ENCODE measurements at places on chromosomes 4 and X.
A peak's percentile ranks its signal among the peaks of the same experiment; 100 is the strongest.

DNA sequence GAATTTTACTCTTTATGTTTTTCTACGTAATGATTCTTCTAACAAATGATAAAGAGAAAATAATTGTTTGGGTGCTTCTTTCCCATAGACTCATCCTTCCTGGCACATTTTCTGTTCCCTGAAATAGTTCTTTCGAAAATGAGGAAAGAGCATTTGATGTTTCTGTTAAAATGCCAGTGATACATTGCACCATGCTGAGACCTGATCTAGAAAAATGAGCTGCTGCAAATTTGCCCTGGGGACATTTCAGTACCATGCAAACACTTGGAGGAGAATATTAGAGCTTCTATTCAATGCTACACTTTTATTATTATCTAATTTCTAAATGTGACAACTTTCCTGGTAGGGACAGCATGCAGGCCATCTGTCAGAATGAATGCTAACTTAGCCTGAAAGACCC is 83.3 kb downstream of the C4orf33 start:
- DNase-seq, result no peak

- no peak for DNase-seq
Observed at GRCh38 chrX:75893281-75893680, 108.2 kb upstream of the MAGEE2 start.

GRCh38 chr4:170068438-170069128 is 21.2 kb downstream of the AADAT start:
- DNase-seq, result no peak

DNA sequence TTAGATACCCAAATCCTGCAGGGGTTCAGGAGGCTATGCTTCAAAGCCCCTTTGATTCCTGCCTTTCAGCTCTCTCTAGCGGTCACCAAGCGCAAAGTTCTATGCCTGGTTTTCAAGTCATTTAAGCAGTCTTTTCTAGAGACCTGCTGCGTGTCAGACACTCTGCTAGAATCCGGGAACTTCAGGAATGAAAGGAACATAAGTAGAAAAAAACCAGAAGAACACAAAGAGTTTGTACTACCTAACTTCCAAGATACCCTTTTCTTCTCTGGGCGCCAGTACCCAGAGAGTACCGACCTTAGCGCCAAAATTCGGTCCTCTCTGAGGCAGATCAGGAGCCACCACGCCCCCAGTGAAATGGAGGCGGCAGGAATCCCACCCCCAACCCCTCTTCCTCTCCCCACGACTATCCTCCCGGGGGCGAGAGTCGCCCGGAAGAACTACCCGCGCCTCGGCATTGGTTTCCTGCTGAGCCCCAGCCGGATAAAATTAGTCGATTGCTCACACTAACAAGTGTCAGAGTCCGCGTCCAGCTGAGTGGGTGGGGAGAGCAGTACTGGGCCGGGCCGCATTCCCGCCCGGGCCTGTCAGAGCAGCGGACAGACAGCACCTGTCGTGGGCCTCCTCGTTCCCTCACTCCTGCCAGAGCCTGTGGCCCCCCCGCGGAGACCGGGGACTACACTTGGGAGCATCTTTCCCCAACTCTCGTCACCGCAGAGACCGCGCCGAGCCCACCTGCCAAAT is 78.8 kb downstream of the RLIM start:
- peak; percentile 35 for DNase-seq

- no peak for DNase-seq
Observed at GRCh38 chrX:101785142-101785541, 125.5 kb upstream of the ARMCX2 start.

GRCh38 chr4:98482503-98482846 is 175.9 kb downstream of the TSPAN5 start:
- no peak for DNase-seq

GRCh38 chr4:60201052-60201673 is 999.0 kb upstream of the ADGRL3 start:
- DNase-seq, result no peak

DNA sequence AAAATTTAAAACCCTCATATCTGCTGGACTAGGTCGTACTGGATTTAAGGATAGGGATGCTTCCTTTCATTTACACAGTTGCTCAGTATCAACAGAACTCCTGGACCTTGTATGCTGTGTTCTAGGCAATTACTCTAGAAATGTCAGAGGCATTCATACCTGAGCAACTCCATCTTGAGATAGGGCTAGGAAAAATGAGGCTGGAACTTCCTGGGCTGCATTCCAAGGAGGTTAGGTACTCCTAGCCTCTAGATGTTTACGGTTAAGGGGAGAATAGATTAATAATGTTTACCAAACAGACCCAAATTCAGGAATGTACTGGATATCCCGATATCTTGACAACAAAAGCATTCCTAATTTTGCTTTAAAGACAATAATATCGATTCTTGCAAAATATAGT is 84.7 kb upstream of the NLGN4X start:
- no peak for DNase-seq

- DNase-seq, result no peak
Observed at GRCh38 chr4:24527371-24527770, 57.0 kb downstream of the DHX15 start.

DNA sequence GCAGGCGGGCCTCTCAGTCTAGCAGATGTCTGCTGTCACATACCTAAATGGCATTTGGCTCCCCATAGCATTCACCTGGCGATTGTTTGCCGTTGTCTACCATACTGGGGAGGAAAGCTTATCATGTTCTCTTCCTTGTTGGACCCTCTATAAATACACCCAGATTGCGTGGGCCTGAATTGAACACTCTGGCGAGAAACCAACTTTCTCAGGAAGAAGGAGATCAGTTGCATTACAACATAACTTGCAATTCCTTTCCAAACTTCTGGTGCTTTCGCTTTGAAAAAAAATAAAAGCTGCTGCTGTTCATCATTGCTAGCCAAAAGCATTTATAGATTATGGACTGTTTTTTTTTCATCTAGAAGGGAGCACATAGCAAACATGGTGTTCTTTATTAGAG is 230.0 kb upstream of the GPC4 start:
- DNase-seq, result no peak

DNA sequence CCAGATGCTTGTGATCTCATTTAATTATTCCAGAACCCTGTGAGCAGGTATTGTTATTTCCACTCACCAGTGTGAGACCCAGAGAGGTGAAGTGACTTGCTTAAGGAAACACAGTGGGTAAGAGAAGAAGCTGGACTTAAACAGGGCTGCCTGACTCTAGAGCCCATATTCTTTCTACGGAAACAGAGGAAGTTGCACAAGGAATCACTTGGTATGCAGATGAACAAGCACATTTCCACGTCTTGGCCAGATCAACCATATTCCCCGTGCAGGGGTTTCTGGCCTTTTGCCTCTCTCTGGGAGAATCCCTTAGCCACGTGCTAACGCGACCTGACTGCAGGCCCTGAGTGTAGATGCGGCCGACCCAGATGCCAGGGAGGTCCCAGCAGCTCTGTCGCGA is 195.5 kb upstream of the ATP6AP2 start:
- DNase-seq, result no peak

- DNase-seq, result no peak
Observed at GRCh38 chrX:115021121-115021520, 3.7 kb upstream of the IL13RA2 start.

DNA sequence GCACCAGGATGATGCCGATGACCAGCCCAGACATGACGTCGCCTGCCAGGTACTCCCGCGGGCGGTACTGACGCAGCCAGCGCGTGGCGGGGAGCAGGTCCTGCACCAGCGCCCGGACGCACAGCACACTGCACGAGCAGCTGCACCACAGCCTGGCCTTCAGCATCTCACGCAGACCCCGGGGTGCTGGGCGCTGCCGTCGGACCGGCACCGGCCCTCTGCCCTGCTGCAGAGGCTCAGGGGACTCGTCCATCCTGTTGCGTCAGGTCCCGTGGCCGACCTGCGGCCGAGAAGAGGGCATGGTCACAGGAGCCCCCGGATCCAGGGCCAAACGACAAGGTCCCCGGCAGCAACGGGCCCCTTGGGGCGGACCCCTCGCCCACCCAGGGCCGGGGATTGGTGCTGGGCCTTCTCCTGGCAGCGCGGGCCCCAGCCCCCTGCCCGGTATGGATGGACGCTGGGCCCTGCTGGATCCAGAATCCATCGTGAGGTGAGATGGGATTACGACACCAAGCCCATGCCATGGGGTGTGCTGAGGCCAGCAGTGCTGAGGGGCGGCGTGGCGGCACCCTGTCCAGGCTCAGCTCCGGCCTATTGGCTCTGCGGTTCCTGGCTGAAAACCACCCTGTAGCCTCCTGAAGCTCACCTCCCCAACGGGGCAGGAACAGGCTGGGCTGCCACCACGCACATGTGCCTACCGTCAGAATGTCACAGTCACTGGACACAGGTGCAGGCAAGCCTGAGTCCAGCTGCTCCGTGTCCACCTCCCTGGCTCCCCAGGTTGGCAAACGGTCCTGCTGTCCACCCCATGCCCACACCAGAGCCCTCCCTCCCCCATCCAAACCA is 1.5 kb downstream of the SLC26A1 start:
- DNase-seq, result no peak

DNA sequence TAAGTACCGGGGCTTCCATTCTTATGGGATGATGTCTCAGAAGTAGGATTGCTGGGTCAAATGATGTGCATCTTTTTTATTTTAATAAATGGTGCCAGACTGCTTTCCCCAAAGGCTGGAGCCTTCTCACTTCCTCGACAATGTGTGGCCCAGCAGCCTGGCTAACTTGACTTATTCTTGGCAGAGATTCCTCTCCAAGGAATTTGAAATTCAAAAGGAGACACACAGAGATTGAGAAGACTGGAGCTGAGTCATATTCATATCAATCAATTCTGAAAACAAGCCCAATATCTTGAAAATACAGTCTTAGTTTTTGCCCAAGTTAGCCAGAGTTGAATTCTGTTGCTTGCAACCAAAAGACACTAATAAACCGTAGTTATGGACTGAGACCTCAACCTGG is 10.8 kb upstream of the PJA1 start:
- no peak for DNase-seq

DNA sequence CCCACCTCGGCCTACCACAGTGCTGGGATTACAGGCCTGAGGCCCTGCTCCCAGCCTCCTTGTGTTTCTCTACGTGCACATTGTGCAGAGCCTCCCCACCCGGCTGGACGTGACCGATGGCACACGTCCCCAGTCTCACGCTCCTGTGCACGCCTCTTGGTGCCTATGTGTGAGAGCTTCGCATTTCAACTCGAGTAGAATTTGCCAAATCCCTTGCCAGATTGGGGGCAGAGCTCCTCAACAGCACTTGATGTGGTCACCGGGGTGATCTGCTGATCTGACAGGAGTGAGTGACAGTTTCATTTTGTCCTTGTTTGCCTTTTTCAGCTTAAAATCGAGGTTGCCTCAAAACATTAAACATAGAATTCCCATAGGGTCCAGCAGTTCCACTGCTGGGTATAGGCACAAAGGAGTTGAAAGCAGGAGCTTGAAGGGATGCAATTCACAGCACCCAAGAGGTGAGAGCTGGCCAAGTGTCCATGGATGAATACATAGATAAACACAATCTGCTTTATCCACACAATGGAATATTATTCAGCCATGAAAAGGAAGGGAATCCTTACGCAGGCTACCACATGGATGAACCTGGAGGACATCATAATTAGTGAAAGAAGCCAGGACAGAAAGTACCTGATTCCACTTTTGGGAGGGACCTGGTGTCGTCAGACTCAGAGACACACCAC is 17.6 kb downstream of the TMEM187 start:
- no peak for DNase-seq

DNA sequence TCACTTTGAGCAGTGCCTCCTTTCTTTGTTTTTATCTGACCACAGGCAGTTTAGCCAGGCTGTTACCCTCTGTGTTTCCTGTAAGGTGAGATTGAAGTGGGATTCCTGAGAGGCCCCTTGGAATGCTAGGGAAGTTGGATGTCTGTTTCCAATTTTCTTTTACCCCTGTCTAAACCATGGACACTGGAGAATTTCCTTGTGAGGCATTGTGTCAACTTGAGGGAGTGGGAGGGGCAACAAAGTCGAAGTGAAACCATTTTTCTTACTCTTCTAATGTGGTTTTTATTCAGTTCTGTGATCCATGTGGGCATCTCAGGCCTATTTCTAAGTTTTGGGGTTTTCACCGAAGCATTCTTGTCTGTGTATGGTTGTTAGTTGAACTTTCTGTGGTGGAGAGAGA is 296.1 kb upstream of the UGT8 start:
- DNase-seq, result no peak

DNA sequence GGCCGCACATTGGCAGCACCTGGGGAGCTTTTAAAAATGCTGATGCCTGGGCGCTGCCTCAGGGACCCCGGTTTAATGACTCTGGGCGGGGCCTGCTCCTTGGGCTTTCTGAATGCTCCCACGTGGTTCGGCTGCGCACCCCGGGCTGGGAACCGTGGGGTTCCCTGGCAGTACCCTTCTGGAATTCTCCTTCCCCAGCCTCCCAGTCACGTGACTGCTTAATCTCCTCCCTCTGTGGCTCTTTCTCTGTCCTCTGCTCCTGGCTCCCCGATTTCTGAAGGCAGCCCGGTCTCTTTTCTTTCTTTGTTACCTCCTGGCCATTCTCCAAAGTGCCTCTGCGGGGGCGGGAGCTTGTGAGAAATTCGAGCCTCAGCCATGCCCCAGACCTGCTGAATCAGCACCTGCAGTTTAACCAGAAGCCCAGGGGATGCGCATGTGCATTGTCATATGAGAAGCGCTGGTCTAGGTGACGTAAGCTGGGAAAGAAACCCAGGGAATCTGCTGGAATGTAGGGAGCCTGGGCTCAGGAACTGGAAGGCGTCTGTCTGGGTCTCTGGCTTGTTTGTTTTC is 16.6 kb downstream of the CLCN4 start:
- no peak for DNase-seq

DNA sequence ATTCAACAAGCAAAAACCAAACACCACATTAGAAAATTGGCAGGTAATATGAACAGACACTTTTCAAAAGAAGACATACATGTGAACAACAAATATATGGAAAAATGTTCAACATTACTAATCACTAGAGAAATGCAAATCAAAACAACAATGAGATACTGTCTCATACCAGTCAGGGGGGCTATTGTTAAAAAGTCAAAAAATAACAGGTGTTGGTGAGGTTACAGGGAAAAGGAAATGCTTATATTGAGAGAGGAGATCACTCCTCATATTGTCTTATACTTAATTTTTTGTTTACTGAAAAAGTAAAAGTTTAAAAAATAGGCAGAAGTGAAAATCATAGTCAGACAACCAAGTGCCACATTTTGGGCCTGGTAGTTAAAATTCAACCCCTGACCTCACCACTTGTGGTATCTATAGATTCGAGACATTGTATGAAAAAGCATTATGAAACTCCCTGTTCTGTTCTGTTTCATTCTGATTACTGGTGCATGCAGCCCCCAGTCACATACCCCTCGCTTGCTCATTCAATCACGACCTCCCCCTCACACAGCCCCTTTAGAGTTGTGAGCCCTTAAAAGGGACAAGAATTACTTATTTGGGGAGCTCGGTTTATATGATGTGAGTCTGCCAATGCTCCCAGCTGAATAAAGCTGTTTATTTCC is 153.7 kb upstream of the FGF16 start:
- no peak for DNase-seq

- DNase-seq, result no peak
Observed at GRCh38 chr4:76755756-76756155, 142.2 kb downstream of the SOWAHB start.

DNA sequence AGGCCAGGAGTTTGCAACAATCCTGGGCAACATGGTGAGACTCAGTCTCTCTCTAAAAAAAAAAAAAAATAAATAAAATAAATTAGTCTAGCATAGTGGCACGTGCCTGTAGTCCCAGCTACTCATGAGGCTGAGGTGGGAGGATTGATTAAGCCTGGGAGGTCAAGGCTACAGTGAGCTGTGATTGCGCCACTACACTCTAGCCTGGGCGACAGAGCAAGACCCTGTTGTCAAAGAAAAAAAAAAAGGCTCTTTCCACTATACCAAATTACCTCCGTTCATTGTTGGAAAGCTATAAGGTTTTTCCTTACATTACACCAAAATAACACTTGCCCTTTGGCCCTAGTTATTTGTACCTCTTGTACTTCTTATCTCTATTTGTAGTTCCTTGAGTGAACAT is 9.9 kb upstream of the PRSS48 start:
- no peak for DNase-seq
